ENCODE measurements at places on chromosomes 16 and 17.

- peak; percentile 50 for DNase-seq
Measured at GRCh38 chr17:43171586-43172487, 823 bp downstream of the NBR1 start.

- no peak for DNase-seq
Measured at GRCh38 chr16:58087209-58087913, 41.8 kb downstream of the CFAP20 start.

DNA sequence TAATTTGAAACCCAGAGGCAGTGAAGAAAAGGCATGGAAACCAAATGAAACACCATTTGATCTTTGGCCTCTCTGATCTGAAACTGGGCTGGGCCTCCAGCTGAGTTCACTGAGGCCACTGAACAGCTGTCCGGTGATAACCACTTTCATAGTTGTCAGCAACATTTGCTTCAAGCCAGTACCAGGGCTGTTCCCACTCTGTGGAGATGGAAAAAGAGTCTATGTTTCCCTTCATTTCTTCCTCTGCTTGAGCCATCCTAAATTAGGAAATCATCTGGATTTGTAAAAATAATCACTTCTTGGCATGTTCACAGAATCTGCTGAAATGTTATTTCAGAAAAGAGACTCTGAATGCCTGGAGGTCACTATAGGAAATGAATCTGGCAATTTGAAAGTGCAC is 119.3 kb downstream of the STX8 start:
- no peak for DNase-seq

GRCh38 chr16:85569615-85570212 is 43.4 kb upstream of the GSE1 start:
- DNase-seq: peak; percentile 80

DNA sequence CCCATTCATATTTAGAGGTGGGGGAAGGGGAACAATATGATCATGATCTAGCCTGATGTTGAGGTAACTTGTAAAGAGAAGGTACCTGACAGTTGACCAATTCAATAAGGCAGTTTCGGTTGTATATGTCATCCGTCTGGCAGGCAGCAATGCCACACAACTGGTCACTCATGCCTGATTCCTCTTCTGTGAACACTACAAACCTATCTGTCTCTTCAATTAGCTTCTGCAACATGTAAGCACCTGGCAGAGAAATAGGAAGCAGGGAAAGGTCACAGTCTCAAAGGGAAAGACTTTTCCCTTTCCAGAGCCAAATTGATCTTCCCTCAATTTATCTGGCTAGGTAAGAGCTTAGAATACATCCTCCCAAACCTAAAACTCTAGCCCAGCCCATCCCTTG is 10.2 kb upstream of the RSKR start:
- DNase-seq: no peak

- no peak for DNase-seq
Measured at GRCh38 chr16:27522173-27522707, 27.5 kb downstream of the GTF3C1 start.

DNA sequence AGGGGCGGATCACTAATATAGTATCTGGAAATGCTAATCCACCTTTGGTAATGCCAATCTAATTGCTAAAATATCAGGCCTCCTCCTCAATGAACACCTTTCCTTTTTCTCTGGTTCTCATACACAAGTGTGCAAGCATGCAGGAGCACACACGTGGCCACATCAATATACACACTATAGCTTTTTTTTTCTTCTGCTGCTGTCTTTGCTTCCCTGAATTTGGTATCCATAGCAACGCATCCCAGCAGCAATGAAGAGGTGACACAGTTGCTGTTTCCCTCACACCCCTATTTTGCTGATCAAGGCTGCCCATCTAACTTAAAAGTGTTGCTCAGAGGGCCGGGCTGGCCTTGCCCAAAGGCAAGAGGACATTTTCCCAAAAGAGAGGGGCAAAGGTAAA is 15.4 kb downstream of the NOG start:
- no peak for DNase-seq
